Pulmonary artery endothelial cell (primary cell): ENCODE measurements at places on chromosomes 5 and 9. TPM values are rescaled to one million over a fixed set of nuclear protein-coding genes. Genes with fewer than 3 reads are reported as not detected.

- DNase-seq = no peak
Observed at GRCh38 chr5:7415587-7416535, 19.9 kb downstream of the ADCY2 start.

UGCG gene
- 46.5 and 68.3 TPM in 2 replicates for total RNA-seq

DNA sequence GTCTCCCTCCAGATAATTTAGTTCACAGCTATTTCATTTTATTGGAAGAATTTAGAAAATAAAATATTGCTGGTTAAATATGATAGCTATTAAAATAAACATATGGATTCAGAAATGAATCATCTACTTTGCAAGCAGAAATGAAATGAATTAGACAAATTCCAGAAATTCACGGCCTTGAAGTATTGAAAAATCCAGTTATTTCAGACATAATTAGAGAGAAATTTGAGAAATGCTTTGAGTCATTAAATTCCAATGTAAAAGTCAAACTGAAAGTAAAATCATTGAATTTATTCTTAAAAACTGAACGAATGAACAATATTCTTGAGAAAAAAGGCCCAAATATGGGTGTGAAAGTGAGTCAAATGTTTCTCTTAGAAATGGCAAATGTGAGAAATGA lies 632.6 kb upstream of the EDIL3 start:
- no peak for DNase-seq

- DNase-seq = no peak
Observed at GRCh38 chr5:93621327-93621798, 38.3 kb downstream of the NR2F1 start.

FCN1 gene
- not detected in 2 replicates for total RNA-seq

DNA sequence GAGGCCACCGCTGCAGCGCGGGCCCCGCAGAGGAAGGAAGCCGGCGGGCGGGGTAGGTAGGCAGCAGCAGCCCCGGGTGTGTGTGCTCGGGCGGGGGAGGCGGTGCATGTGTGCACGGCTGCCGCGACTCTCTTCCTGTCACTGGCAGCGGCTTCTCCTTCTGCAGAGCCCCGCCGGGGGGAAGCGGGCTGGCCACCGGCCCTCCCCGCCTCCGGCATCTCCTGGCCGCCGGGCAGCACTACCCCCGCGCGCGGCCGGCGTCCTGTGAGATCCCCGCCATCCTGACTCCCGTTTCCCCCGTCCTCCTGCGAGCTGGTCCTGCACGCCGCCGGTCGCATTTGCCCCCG lies 315 bp downstream of the PIK3R1 start:
- no peak for DNase-seq

GRCh38 chr5:159640446-159640845 lies 275.8 kb upstream of the ADRA1B start:
- DNase-seq = no peak

PCDHGB2 gene
- 1.3 TPM in 2 replicates for total RNA-seq

DNA sequence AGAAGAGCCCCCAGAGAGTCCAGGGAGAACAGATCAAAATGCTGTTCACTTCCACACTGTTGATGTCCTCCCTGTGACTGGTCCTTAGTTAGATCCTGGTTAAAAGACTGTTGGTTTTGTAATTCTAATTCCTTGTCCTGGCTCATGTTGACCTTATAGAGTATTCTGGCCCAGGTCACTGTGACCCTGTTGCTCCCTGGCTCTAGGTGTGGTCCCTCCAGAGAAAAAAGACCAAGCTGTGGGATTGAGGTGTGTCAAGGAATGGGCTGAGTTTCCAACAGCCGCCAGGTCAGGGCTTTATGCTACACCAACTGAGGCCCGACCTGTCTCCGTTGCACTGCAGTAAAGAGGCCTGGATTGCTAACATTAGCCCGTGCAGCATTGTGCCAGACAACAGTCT lies 241.0 kb upstream of the MSX2 start:
- DNase-seq = no peak

GRCh38 chr5:107817951-107818350 lies 147.2 kb upstream of the EFNA5 start:
- DNase-seq = no peak

PCYOX1L gene
- 13.1 and 19.4 TPM in 2 replicates for total RNA-seq

- DNase-seq = no peak
Observed at GRCh38 chr5:44542470-44542869, 153.2 kb upstream of the FGF10 start.

GRCh38 chr5:35679357-35679756 lies 61.7 kb downstream of the SPEF2 start:
- no peak for DNase-seq

DNA sequence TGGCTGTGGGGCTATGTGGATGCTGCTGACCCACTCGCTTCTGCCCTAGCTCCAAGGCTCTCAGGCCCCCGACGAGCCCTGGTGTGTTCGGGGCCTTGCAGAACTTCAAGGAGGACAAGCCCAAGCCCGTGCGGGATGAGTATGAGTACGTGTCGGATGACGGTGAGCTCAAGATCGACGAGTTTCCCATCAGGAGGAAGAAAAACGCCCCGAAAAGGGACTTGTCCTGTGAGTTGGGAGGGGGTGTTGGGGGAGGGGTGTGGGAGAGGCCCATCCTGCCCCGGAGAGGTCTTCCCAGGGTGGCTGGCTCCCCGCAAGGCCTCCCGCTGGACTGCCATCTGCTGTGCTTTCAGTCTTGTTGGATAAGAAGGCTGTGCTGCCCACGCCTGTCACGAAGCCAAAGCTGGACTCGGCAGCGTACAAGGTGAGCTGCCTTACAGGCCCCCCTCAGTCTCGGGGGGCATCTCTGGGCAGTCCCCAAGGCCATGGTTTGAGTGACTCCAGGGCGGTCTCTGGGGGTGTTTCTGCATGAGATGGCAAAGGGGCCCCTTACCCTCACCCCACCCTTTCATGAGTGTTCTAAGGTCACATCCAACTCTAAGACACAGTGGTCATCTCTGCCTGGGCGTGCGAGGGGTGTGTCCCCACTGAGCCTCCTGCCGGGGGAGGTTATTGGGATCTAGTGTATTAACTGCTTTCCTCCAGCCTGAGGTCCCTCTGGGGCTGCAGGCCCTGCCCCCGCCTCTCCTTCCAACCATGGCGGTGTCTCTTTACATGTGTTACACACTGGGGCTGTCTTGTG lies 89.5 kb downstream of the PHF2 start:
- DNase-seq = no peak

ARL15 gene
- total RNA-seq = 52.6 and 66.5 TPM in 2 replicates
